RPMI7951 (cell line): ENCODE measurements at places on chromosomes 6 and 20. TPM values are rescaled to one million over a fixed set of nuclear protein-coding genes. Genes with fewer than 3 reads are reported as not detected.

BEND6 gene
- 21.6 and 24.6 TPM in 2 replicates for total RNA-seq

GRCh38 chr6:155850408-155850841, 394.8 kb upstream of the NOX3 start:
- peak; percentile 85 for DNase-seq

GRCh38 chr20:25195014-25195961, at the start of gene ENTPD6:
TSS of gene ENTPD6 (plus strand) at chr20:25195712. CDS start at chr20:25206537, 10,825 bp downstream.
- DNase-seq = peak; percentile 83

DNA sequence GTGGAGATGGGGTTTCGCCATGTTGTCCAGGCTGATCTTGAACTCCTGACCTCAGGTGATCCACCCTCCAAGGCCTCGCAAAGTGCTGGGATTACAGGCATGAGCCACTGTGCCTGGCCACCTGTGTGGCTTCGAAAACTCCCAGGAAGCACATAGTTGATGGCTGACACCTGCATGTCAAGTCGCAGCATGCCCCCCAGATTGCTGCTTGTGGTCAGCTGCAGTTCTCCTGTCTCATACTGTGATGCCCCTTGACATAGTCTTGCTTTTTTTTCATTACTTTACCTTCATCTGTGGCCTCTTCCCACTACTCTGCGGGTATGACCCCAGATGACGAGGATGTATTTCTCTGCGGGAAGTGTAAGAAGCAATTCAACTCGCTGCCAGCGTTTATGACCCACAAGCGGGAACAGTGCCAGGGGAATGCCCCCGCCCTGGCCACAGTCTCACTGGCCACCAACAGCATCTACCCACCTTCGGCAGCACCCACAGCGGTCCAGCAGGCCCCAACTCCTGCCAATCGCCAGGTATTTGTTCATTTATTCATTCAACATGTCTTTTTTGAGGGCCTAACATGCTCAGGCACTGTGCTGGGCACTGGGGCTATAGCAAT, 13.1 kb downstream of the ZNF341 start:
- DNase-seq = no peak

GRCh38 chr6:129749749-129750120, 39.8 kb upstream of the ARHGAP18 start:
- peak; percentile 69 for DNase-seq

DNA sequence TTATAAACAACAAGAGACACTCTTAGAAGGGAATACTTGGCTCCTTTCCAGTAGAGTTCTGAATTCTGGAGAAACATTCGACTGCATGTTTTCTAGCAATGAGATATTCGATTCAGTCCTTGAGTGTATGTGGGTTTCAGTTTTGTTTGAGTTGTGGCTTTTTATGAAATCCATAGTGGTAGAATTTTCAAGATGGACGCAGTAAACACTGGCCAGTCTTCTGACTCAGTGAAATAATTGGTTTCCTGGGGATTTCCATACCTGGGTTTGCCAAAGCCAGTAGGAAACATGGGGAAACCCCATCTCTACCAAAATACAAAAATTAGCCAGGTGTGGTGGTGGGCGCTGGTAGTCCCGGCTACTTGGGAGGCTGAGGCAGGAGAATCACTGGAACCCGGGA, 273.5 kb upstream of the PLCB4 start:
- no peak for DNase-seq

DNA sequence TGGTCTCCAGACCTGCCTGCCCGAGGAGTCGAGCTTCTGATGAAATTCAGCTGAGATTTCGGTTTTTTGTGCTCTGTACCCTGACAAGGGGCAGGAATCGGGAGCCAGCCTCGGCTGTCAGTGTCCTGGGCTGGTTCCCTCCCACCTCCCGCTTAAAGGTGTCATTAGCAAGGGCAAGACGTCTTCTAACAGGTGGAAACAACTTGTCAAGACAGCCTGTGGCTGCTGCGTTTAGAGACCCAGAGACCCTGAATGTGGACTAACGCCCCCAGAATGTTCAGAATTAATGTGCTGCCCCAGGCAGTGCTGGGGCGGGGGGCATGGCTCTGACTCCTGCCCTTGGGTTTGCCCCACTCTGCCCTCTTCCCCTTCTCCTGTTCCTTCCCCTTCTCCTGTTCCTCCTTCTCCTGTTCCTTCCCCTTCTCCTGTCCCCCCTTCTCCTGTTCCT, 69.7 kb downstream of the PHACTR3 start:
- DNase-seq = no peak
